ENCODE measurements at places on chromosomes 11 and 22. TPM values are rescaled to one million over a fixed set of nuclear protein-coding genes. Genes with fewer than 3 reads are reported as not detected.

Gene INSC
- 0.60 TPM for total RNA-seq

Gene KCTD14
- not detected for total RNA-seq

Gene TMPRSS4
- total RNA-seq = not detected

Gene TMEM45B
- total RNA-seq = 6.1 TPM

Gene DDIAS
- 2.5 TPM for total RNA-seq

Gene GGTLC2
- not detected for total RNA-seq

Gene SYT9
- total RNA-seq = not detected

Gene PRR5L
- total RNA-seq = 1.2 TPM

Gene PATE1
- not detected for total RNA-seq

Gene TREH
- not detected for total RNA-seq

Gene CDC42EP1
- total RNA-seq = not detected

Gene OR2AT4
- total RNA-seq = not detected

Gene CD248
- 37.0 TPM for total RNA-seq

Gene C22orf31
- total RNA-seq = not detected

Gene ZFP91
- 49.6 TPM for total RNA-seq

Gene DUSP8
- total RNA-seq = 3.1 TPM

Gene MAPK8IP1
- 2.1 TPM for total RNA-seq

Gene OR52E1
- total RNA-seq = not detected

Gene OR8D1
- total RNA-seq = not detected

Gene SMCO4
- total RNA-seq = 0.99 TPM

Gene SLC5A1
- total RNA-seq = not detected

Gene CD3E
- 564 TPM for total RNA-seq

Gene NOX4
- not detected for total RNA-seq

Gene EMSY
- 49.3 TPM for total RNA-seq

Gene APOA4
- not detected for total RNA-seq

Gene DRD4
- total RNA-seq = 1.4 TPM

Gene GTF2H1
- 48.6 TPM for total RNA-seq

Gene GAL3ST1
- total RNA-seq = 1.6 TPM

Gene OLFML1
- not detected for total RNA-seq

Gene EXPH5
- 8.6 TPM for total RNA-seq

Gene C11orf86
- not detected for total RNA-seq

Gene MAP6
- not detected for total RNA-seq

Gene SLC25A17
- total RNA-seq = 13.6 TPM

Gene ZPR1
- total RNA-seq = 74.4 TPM

Gene TMEM109
- 52.4 TPM for total RNA-seq

Gene TMEM121B
- total RNA-seq = 0.11 TPM

Gene SH3BP1
- total RNA-seq = 79.0 TPM

Gene CACNA1I
- 14.4 TPM for total RNA-seq

All from naive thymus-derived CD8-positive, alpha-beta T cell (primary cell).